ENCODE measurements at places on chromosomes 3 and 15.

DNA sequence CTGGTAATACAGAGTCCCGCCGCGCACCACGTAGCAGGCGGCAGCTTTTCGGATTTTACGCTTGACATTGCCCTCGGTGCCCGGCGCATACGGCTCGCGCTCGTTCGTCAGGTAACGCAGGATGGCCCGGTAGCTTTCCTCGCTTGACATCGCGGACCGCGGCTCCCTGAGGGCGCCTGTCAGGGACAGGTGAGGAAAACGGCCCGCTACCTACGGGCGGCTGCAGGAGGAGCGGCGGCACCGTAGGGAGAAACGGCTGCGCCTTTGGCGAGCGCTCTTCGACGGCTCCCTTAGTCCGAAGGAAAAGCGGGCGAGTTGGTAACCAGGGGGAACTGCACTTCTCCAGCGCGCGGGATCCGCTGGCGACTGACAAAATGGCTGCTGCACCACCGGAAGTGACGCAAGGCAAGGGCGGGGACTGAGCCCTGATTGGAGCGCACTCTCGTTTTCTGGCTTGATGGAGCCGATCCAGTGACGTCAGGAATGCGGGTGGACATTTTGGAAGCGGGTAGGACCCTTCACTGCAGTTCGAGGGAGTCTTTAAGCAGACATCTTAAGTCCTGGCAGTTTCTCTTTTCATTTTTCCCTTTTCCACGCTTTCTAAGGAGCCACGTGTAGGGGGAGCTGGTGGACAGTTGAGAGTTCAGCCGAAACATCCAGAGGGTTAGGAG, at the start of gene ZBTB11:
Gene ZBTB11 (minus strand): TSS at position 368 of the 671 bp plus-strand sequence. CDS start 218 bp downstream, at position 150.
- DNase-seq: peak; percentile 100

- peak; percentile 8 for DNase-seq
These were observed 47.7 kb upstream of the FMN1 start for GRCh38 chr15:33242165-33242564.

- DNase-seq: no peak
These were observed 1054.0 kb downstream of the TUSC7 start for GRCh38 chr3:117763561-117763960.

DNA sequence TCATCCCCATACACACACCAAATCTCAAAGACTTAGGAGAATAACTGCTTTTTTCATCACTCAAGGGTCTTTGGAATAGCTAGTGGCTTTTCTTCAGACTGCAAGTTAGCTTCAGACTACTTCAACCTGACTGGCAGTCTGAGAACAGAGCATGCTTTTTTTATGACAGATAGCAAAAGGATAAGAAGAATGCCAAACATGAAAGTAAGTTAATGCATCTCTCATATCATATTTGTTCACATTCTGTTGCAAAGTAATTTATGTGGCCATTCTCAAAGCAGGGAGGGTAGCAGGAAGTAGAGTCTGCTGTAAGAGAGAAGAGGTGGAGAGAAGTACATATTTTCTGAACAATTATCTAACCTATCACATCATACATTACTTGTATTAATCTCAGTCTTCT, 544.4 kb downstream of the ZPLD1 start:
- DNase-seq: no peak

- no peak for DNase-seq
These were observed 60.9 kb upstream of the MEX3B start for GRCh38 chr15:82106679-82107078.

- DNase-seq: no peak
These were observed 9.1 kb downstream of the CLCN2 start for GRCh38 chr3:184352149-184352785.

DNA sequence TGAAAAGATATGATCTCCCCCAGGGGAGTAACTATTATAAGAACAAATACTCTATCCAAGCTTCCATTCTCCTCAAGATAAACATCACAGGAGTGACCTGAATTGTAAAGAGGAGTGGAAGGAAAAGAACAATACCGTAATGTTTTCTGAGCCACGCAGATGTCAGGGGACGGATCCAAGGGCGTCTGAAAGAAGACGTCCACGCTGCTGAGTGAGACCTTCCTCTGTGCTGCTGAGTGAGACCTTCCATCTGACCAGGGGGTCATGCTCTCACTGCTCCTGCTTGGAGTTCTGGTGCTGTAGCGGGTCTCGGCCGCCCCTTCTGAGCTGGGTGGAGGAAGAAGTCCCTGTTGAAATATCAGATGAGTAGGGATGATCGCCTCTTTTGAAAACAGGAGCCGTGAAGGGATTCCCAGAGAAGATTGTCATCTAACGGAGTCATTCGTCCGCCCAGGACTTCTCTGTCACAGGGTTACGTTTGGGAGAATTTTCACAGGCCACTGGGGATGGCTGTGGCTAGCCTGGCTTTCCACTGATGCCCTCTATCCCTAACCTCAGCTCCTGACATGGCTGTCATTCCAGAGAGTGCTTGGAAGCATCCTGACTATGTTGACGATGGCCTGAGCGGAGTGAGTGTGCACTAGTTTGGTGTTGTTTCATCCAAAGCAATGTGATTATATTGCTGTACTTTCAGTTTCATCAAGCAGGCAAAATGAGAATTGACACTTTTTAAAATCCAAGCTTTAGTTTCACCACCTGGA, 184.9 kb downstream of the APBA2 start:
- no peak for DNase-seq

- DNase-seq: no peak
These were observed 21.8 kb upstream of the SPATA12 start for GRCh38 chr3:57038466-57039164.

DNA sequence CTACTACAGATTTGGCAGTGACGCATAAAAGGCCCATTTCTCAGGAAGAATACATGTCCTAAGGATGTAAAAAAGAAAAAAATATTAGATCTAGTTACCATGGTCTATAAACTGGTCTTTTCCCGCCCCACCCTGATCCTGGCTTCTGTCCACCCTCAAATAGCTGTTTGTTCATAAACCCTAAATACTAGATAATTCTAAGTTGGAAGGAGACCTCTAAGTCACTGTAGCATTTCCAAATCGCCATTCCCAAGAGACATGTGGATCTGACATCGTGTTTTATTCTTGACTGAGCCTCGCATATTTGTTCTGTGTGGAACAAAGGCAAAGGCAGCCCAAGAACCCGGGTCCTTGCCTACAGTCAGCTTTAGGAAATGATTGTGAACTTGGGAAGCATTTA, 49.0 kb downstream of the LMCD1 start:
- no peak for DNase-seq

- no peak for DNase-seq
These were observed 170.4 kb downstream of the SMAD6 start for GRCh38 chr15:66872405-66872804.

- DNase-seq: no peak
These were observed 29.2 kb downstream of the CADPS start for GRCh38 chr3:62845996-62846395.

DNA sequence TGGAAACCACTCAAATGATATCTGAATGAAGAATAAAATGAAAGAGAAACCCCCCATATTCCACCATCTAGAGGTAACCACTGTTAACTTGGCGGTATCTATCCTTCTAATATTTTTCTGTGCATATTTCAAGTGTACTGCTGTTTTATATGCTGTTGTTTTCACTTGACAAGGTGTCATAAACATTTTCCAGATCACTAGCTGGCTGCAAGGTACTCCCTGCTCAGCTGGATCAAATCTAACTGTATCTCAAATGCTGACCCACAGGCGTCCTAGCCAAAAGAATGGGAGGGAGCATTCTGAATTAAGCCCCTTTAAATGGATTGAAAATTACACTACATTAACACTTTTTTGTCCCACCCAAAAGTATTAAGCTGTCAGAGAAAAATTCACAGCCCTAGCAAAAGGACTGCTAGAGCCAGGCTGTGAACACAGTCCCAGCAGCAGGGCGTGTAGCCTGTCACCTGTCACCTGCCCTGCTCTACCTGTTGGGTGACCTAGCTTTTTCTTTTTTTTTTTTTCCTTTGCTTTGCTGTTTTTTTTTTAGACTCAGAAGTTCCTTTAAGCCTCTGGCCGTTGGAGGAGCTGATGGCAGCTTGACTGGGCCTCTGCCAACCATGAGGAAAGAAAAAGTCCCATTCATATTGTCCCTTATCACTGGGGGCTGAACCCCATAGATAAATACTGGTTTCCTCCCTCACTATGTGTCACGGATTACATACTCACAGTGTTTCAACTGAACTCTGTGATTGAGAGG, 93.7 kb upstream of the TSC22D2 start:
- no peak for DNase-seq

DNA sequence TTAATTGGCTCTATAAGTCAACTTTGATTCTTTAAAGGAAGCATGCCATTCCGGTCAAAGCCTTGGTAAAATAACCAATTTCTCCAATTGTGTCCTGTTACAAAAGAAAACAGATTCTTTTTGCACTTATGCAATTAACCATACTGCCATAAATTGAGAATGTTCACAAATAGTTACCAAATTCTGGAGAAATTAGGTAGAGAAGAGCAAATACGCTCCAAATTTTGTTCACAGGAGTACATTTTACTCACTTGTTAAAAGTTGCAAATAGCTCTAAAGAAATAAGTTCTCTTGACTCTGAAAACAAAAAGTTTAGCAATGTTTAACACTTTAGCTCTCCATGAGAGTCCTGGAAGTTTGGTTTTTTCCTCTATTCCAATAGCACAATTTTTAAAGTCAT, 11.1 kb downstream of the MAGEF1 start:
- DNase-seq: no peak

- DNase-seq: no peak
These were observed 6.1 kb downstream of the ATG3 start for GRCh38 chr3:112555535-112556170.

DNA sequence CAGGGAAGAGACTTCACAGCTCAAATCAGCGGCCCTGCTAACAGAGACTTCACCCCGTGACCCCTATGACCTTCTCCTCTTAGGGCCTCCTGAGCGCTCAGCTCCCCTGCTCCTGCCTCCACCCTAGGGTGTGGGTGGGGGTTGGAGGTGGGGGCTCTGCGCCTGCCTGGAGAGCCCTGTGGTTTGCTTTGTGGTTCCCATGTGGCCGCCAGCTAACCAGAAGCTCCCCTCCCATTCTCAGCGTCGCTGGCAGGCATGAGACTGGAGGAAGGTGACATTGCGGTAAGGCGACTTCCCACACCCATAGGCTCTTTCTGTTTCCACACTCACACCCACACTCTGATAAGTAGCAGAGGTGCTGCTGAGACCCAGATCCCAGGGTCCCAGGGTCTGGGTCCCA, 27.6 kb downstream of the XYLB start:
- no peak for DNase-seq

DNA sequence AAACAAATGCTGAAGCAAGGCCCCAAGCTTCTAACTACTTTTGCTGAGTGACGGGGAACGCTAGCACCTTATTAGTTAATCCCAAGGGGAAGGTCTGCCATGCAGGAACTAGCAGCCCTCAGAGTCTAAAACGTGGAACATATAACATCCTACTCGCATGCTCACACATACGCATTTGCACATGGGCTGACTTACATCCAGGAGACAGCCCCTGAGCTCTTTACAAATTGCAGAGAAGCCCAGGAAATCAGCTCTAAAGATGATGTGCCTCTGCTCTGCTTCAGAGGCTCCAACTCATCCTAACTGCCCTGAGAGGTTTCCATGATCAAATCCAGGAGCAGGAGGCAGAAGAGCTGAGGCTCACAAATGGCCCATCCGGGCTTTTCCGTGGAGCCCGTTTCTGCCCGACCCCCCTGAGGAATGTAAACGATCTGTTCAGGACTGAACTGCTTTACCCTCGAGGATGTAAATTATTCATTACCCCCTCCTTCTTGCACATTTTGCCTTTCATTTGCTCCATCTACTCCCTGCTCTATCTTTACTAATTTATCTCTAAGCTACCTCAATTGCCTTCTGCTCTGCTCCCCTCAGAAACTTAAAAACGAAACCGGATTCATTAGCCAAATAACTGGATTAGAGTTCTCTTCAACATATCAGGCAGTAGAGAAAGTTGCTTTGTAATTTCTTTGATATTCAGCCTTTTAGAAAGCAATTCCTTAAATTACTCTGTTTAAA, 141.9 kb upstream of the CCDC54 start:
- DNase-seq: no peak

DNA sequence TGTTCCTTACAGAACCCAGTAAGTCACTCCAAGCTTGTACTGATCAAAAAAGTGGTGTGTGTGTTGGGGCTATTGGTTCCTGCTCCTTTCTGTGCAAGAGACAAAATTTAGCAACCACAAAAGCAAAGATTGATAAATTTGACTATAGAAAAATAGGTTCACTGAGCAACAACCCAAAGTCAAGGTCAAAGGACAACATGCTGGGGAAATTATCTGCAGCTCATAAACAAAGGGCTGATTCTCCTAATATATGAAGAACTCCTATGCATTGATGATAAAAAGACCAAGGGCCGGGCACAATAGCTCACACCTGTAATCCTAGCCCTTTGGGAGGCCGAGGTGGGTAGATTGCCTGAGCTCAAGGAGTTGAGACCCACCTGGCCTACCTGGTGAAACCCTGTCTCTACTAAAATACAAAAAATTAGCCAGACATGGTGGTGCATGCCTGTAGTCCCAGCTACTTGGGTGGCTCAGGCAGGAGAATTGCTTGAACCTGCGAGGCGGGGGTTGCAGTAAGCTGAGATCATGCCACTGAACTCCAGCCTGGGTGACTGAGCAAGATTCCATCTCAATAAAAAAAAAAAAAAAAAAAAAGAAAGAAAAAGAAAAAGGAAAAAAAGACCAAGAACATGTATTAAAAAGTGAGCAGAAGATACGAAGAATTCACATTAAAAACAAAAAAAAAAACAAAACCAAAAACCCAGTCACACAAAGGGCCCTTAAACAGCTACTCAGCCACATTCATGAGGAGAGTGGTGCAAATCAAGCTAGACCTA, 29.8 kb downstream of the PPCDC start:
- DNase-seq: no peak
